ENCODE measurements at places on chromosomes 4 and X.

GRCh38 chr4:55074386-55074785, 51.0 kb downstream of the KDR start:
- no peak for DNase-seq

GRCh38 chr4:182139491-182139890, 103.7 kb upstream of the TENM3 start:
- DNase-seq, result no peak

DNA sequence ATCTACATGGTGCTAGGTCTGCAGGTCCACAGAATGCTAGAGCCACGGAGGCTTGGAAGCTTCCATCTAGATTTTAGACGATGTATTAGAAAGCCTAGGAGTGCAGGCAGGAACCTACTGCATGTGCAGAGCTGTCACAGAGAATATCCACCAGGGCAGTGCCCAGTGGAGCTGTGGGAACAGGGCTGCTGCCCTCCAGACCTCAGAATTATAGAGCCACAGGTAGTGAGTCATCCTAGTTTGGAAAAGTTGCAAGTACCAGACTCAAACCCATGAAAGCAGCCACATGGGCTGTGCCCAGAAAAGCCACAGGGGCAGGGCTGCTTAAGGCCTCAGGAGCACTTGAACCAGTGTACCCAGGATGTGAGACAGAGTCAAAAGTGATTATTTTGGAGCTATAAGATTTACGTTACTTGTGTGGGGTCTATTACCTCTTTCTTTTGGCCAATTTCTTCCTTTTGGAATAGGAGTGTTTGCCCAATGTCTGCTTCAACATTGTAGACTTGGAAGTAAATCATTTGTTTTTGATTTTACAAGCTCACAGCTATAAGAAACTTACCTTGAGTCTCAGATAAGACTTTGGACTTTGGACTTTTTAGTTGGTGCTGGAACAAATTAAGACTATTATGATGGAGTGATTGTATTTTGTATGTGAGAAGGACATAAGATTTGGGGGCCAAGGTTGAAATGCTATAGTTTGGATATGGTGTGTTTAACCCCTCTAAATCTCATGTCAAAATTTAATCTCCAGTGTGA, 143.5 kb upstream of the CHRDL1 start:
- DNase-seq, result no peak

DNA sequence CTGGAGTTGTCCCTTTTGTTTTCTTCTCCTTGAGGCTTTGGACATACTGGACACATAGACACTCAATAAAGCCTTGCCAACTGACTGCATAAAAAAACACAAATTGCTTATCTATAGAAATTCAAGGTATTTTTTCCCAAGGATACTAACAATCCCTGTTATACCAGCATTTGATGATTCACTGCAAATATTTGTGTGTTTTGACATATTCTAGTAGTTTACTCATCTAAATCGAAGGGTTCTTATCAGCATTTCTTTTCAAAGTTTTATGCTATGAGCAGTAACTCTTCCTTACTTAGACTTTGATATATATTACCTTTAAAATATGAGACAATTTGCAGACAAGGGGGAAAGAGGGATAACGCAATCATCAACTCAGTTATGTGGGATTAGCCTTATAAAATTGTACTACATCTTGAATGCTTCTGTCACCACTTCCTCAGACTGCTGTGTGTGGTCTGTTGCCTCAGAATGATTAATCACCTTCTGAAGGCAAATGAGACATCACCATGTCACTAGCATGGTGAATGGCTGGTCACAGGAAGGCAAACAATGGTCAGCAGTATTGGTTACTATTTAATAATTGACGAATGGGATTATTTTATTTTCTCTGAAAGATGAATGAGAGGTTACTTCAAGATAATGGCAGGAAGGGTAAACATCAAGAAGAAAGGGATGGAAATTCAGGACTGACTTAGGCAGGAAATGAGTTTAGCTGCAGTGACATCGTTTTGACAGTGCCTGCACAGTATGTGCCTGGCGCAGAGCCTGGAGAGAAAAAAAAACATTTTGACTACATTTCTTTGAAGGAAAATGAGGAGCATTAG, 544.3 kb upstream of the CNKSR2 start:
- no peak for DNase-seq

DNA sequence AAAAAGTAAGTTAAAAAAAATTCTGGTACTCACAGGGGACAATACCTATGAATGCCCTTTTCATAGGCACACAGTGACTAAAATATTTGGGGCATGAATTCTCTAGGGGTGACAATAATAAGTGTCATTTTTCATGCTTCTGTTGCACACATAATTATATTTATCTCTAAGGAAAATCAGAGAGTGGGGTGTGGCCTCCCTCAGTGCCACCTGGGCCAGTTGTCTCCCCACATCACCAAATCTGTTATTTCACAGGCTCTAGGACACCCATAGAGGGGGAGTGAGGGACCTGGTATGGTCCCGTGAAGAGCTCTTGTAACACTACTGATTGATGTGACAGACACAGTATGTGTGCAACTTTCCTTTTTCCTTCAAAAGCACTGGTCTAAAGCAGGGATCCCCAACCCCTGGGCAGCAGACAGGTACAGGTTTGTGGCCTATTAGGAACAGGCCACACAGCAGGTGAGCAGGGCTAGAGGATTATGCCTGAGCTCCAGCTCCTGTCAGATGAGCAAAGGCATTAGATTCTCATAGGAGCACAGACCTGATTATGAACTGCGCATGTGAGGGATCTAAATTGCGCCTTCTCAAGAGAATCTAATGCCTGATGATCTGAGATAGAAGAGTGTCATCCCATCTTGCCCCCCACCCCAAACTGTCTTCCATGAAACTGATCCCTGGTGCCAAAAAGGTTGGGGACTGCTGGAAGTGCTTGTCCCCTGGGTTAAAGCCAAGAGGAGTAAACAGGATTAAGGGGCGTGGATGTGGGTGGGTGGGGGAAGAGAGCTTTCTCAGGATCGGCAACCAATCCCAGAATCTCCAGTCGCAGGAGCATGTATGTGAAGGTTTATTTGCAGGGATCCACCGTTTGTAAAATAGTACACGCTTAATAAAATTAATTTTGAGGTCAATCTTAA, 856 bp downstream of the SLC9B1 start:
- DNase-seq, result no peak

DNA sequence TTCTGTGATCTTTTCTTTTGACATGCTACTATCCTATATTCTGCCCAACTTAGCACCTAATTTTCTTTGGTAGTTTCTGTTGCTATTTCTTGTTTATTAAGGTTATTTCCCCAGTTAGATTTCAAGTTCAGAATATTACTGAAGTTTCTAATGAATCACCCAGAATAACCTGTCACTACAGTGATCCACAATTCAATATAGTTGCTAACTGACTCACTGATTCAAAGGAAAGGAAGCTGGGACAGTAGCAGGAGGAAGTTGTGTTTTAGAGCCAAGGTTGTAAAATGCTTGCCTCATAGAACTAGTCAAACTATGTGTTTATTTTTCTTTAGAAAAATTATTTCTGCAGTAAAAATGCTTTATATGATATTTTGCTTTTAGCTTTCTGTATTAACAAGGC, 37.4 kb downstream of the PAK3 start:
- DNase-seq, result no peak

- DNase-seq, result no peak
Measured at GRCh38 chrX:115324194-115324593, 34.7 kb downstream of the LUZP4 start.

GRCh38 chr4:24547979-24548378, 36.4 kb downstream of the DHX15 start:
- no peak for DNase-seq

GRCh38 chr4:10951306-10951705, 266.7 kb upstream of the CLNK start:
- DNase-seq, result no peak

DNA sequence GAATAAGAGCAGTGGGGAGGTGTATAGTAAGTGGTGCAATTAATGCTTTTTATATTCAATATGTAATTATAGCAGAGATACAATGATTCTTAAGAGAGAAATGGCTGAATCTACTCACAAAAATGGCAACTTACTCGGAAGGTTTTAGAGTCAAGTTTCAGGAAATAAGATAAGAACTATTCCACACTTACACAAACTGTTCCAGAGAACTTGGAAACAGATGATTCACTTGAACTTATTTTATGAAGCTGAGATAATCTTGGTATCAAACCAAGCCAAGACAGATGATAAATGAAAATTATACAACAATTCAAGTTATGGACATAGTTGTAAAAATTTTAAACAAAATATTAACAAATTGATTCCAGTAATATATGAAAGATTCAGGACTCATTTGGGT, 311.3 kb upstream of the HS3ST1 start:
- no peak for DNase-seq

- DNase-seq, result peak; percentile 84
Measured at GRCh38 chr4:170026253-170027021, at the start of gene MFAP3L. Gene MFAP3L (minus strand): TSS chr4:170026395. CDS start chr4:170005877, 20,518 bp downstream.

DNA sequence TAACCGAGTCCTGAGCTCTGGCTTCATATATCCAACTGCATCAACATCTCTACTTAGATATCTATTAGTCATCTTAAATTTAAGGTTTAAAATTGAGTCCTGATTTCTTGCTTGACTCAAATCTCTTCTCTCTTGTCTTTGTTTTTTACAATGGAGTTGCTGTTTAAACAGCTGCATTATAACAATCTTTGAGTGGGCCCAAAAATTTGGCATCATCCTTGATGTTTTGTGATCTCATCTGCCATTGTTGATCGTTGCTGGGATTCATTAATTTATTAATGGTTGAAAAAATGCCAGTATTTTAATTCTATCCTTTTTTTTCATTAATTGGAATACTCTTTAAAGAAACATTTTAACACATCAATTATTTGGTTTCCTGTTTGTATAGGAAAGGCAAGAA, 82.2 kb downstream of the STIM2 start:
- DNase-seq, result no peak

DNA sequence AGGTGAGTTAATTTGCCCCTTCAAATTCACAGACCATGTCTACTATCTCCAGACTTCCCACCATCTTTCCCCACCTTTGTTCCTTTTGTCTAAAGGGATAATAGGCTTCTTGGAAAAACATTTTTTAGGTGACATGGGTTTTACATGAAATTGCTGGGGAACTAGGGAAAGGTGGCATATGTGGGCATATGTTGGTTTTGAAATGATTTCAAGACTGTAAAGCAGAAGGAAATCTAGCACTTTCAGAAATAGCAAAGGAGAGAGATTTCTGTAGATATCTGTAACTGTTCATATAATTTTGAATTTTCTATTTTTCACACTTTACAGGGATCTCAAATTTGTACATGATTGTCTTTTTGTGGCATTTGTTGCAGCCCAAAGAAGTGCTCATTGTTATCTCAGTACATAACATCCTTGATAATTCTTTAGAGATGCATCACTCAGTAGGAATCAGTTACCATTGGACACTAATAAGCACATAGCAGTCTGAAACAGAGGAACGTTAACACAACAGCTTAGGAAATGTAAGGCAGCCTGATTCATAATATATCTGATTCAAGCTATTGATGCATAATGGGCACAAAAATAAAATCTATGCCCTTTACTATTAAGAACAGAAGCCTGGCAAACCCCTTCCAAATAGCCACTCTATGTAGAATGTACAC, 659.7 kb downstream of the CENPC start:
- DNase-seq, result no peak

DNA sequence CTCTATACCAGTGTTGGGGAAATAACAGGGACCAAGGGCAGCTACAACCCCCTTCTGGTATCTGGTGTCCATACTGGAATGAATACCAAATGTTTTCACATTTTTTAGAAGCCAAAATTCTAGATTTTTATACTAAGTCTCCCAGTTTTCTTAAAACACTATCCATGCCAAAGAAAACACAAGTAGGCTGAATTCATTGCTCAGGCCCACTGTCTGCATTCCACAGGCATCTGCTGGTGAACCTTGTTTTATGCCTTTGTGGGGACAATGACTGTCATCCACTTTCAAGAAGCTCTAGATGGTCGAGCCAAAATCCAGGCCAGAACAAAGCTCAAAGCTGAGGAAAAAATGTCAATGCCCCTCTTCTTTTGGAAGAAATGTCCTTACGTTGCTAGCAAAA, 213.4 kb upstream of the RASGEF1B start:
- DNase-seq, result no peak

GRCh38 chr4:143358923-143359643, 22.4 kb downstream of the GAB1 start:
- DNase-seq, result no peak

- DNase-seq, result no peak
Measured at GRCh38 chrX:802846-803245, 172.3 kb downstream of the SHOX start.

DNA sequence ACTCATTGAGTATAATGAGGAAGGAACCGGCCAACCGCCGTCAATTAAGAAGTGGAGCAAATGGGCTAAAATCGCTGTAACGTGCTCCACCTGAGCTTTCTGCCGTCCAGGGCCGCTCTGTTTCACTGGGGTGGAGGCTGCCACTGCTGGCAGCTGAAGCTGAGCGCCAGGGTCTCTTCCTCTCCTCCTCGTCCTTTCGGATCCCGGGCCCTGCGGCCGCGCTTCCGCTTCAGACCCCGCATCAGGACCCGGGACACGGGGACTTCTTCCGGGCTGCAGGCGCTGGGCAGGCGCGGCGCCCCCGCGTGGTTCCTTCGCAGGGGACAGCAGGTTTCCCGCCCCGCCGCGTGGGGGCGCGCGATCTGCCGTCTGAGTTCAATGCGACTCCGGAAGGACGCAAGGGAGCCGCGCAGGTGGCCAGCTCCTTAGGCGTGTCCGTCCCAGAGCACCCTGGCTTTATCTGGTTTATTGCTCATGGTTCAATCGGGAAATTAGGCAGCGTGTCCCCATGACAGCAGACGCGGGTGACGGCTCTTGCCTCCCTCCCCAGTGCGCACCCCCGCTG, 519.8 kb downstream of the TRIML1 start:
- no peak for DNase-seq

- DNase-seq, result no peak
Measured at GRCh38 chr4:165060938-165061337, 7.3 kb downstream of the TRIM75 start.

DNA sequence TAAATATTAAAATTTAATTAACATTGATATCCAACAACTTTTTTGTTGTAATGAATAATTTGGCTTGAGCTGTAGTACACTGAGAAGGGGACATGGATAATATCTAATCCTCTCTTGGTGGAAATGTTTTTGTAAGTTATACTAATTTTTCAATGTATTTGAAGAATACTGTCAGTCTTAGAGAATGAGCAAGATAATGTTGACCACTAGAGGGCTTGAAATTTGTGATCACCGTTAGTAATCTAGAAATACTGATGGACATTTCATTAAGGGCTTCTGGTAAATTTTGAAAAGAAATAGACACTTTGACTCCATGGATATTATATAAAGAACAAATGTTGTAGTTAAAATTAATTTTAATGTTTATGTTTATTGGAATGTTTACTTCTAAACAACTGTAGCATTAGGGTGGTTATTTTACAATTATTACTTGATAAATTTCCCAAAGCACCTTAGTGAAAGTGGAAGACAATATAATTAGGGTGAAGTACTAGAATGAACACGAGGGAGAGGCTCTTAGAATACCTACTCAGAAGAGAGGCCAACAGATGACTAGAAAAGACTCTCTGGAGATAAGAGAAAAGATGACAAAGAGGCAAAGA, 20.0 kb upstream of the CAMK2D start:
- DNase-seq, result peak; percentile 50

DNA sequence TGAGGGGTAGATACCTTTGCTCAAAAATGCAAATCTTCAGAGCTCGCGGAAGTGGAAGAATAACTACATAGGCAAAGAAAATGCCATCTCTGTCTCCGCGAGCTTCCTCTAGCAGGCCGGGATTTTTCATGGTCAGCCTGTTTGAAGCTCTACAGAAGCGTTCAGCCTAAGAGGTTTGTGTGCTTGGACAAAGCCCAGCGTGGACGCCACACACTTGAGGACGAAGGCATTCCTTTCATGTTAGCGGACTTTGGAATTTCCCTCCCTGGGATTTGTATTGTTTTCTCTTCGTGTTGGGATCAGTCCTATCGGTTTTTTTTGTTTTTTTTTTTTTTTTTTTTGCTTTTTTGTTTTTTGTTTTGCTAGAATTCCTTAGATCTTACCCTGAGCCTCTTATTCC, 53.7 kb downstream of the SMIM31 start:
- DNase-seq, result no peak
